ENCODE measurements at places on chromosomes 5 and 9.

DNA sequence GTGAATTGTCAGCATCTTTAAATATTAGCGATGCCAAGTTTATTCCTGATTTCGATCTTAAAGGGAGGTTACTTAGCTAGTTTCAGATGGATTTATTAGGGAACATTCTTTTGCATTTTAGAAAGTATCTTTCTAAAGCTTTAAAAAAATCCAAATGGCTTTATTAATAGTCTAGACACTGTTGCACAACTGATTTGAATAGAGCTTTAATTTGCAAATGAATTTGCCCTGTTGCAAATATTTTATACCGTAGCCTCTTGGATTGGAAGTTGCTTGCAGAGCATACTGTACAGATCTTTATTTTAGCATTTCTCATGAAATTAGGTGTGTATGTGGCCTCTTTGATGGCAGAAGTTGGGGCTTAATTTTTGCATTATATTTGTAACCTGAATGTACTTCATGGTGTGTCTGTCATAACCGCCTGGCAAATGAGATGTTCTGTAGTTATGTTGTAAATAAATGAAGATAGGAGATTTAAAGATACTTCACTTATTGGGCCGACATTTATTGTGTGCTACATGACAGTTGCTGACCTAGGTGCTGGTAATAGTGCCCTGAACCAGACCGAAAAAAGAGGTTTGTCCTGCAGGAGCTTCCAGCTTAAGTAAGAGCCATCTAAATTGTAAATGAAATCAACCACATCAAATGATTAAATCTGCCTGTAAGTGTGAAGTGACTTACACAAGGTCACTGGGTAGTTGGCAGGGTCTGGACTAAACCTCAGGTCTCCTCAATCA is 1.8 kb downstream of the TCERG1 start:
- DNase-seq: no peak

GRCh38 chr5:81161012-81161601 is 72.0 kb upstream of the CKMT2 start:
- DNase-seq: no peak

- no peak for DNase-seq
These were observed 44.8 kb downstream of the LURAP1L start for GRCh38 chr9:12819436-12820185.

GRCh38 chr5:113020461-113021273 is 44.1 kb downstream of the DCP2 start:
- DNase-seq: no peak

DNA sequence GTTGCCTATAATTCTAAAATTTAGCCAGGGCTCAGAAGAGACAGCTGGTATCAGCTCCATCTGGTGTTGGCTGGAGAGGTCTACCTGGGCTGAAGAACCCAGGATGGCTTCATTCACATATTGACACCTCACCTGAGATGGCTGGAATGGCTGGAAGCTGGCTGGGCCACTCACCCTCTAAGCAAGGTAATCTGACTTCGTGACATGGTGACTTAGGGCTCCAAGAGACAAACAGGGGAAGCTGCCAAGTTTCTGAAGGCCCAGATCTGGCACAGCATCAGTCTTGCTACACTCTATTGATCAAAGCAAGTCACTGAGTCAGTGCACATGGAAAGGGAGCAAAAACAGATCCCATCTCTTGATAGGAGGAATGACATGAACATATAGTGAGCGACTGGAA is 102.3 kb downstream of the EPB41L4A start:
- no peak for DNase-seq

- no peak for DNase-seq
These were observed 42.7 kb downstream of the CAMK2A start for GRCh38 chr5:150246835-150247234.

DNA sequence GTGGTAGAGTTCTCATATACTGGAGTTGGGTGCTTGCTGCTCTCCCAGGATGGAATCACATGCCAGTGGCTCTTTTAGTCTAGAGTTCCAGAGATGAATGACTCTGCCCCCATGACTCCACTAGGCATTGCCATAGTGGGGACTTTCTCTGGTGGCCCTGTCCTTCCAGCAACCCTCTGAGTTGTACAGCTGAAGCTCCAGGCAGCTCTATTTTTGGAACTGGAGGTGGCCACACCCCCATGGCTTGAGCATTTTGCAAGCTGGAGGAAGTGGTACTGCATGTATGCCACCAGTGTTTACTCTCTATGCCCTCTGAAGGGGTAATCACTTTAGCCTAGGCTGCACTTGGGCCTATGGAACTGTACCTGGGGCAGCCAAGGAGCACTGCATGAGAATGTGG is 112.6 kb downstream of the RANBP17 start:
- DNase-seq: no peak

- no peak for DNase-seq
These were observed 66.6 kb downstream of the ANGPTL2 start for GRCh38 chr9:127055745-127056402.

DNA sequence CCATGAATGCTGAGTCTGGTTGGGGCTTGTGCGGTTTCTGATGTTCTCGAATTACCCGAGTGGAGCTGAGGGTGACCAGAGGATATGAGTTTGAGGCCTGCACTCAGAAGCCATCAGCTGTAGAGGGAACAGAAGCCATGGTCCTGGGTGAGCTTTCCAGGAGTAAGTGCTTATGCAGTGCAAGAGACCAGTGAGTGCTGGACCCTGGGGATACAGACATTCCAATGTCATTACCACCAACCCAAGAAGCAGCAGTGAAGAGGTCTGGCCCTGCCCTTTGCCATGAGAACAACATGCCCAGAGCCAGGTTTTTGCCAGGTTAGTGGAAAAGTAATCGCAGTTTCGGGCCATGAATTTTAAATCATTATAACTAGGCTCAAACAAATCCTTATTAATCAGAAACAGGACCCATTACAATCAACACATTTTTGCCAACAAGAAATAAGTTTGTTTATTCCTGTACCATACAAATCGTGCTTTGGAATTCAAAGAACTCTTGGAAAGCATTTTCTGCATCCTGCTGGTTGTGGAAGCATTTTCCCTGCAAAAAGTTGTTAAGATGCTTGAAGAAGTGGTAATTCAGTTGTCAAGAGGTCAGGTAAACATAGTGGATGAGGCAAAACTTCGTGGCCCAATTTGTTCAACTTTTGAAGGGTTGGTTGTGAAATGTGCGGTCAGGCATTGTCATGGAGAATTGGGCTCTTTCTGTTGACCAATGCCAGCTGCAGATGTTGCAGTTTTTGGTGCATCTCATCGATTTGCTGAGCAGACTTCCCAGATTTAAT is 154.6 kb downstream of the SYK start:
- no peak for DNase-seq

DNA sequence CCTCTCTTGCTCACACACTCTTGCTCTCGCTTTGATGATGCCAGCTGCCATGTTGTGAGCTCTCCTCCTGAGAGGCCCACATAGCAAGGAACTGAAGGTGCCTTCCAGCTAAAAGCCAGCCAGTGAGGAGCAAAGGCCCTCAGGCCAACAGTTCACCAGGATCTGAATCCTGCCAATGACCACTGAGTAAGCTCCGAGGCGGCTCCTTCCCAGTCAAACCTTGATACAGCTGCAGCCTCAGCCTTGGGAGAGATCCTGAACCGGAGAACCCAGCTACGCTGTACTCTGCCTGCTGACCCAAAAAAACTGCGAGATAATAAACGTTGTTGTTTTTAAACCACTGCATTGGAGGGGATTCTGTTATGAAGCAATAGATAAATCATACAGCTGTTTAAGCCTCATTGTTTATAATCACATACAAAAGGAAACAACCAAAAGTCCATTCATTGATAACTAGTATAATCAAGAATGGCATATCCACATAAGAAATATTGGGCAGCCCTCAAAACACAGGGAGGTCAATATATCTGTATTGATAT is 49.0 kb upstream of the IFNK start:
- DNase-seq: no peak

GRCh38 chr5:74056107-74056788 is 430.3 kb downstream of the ARHGEF28 start:
- no peak for DNase-seq

- DNase-seq: no peak
These were observed 1761.5 kb downstream of the MAT2B start for GRCh38 chr5:165266939-165267338.

DNA sequence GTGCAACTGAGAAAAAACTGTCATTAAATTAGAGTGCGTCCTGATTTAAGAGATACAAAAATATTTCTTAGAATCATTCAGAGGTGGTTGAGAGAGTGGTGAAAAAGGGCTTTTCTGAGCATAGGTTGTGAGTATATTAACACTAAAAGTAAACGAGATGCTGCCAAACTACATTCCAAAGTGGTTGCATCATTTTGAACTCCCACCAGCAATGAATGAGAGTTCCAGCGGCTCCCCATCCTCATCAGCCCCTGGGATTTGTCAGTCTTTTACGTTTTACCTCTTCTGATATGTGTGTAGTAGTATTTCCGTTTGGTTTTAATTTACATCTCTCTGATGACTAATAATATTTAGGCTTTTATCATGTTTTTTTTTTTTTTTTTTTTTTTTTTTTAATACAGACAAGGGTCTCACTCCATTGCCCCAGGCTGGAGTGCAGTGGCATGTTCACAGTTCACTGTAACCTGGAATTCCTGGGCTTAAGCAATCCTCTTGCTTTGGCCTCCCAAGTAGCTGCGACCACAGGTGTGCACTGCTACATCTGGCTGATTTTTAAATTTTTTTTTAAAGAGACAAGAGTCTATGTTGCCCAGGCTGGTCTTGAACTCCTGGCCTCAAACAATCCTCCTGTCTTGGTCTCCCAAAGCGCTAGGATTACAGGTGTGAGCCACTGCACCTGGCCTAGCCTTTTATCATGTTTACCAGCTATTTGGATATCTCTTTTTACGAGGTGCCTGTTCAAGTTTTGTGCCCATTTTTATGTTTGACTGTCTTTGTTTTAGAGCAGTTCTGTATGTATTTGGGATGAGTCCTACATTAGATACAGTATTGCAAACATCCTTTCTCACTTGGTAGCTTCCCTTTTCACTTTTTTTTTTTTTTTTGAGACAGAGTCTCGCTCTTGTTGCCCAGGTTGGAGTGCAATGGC is 17.0 kb downstream of the PRRT1B start:
- DNase-seq: no peak

- no peak for DNase-seq
These were observed 1.4 kb upstream of the CERCAM start for GRCh38 chr9:128419061-128419925.

DNA sequence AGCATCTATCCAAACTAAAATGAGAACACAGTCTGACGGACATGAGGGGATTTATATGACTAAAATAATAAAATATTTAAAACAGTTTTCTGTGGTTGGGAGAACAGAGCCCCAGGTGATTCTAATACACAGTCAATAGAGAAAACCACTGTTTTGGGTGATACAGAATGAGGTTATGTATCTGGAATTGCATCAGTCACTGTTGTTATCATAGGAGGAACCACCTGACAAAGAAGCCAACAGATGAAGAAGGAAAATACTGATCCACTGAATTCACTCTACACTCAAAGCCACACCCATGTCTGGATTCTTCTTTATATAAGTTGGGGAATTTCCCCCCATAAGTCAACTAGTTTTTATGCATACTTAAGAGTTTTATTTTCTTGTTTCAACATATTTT is 799.0 kb downstream of the TLR4 start:
- DNase-seq: no peak

DNA sequence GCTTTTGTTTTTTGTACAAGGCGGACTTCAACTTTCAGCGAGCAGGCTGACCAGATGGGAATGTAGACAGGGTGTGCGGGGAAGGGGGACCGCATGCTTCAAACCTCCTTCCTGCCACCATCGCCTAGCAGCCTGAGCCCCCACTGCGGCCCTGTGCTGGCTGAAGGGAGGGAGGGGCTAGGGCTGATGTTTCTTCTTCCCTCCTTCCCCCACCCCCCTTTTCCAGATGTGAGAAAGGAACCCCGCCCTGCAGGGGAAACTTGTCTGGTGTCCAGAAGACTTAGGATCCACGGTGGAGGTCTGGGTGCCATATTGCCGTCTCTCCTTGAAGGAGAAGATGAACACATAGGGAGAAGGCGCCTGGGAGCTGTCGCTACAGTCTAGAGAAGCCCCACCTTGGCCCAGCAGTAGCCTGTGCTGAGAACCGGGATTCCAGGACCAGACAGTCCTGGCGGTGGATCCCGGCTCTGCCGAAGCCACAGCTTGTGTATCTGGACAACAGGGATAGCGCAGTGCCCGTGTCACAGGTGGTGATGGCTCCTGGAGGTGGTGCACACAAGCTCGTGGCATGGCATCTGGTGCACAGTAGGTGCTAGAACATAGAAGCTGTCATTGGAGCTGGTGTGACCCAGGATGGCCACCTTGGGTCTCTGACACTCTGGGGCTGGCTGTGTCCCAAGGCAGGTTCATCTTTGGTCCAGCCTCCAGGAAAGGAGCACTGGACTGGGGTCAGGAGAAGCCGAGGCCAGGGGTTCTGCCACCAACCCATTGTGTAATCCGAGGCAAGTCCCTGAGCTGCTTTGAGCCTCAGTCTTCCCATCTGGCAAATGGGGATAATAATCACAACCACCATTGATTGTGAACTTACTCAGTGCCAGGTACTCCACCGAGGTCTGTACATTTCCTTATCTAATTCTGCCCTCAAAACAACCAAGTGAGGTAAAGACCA is 205.6 kb downstream of the C9orf50 start:
- DNase-seq: no peak

GRCh38 chr5:88661806-88662207 is 221.2 kb downstream of the MEF2C start:
- DNase-seq: no peak

DNA sequence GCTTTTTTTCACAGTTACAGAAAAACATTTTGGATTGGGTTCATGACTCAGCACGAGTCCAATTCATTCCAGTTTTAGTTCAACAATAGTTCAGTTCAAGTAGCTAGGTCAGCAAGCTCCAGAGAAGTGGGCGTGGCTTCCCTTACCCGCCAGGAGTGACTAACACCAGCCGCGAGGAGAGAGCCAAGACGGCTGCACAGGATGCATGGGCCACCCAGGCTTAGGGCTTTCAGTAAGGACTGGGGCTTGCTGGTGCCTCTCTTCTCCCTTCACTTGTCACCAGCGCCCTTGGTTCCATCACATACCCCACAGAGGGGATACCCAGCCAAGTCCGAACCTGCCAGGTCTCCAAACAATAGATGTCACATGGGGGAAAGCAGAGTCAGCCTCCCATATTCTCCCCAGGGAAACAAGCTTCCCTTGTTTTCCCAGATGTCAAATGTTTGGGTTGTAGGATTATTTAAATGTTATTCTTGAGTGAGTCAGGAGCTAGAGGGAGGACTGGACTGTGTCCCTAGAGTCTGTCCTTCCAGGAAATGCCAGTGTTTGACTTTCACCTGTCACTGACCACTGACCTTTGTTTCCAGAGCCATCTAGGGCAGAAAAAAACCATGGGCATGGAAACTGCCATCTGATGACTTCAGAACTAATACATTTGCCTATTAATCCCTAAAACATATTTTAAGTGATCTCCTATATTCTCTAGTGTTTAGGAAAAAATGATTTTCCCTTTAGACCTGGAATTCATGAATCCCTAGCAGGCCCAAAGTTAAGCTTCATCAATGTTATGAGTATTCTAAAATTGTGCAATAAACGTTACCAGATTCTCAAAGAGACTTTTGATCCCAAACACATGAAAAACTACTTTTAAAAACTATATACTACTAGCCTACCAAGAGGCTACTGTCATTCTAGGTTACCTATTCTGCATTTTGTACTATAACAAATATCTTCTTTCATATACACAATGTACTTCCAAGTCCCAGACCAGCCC is 51.9 kb downstream of the NIPAL4 start:
- DNase-seq: peak; percentile 35

- DNase-seq: no peak
These were observed 68.6 kb upstream of the DPYSL3 start for GRCh38 chr5:147578228-147579024.

- no peak for DNase-seq
These were observed 109.5 kb downstream of the TAF11L14 start for GRCh38 chr5:17743580-17744435.

- DNase-seq: peak; percentile 13
These were observed 21.6 kb downstream of the LPCAT1 start for GRCh38 chr5:1502046-1502736.
